Fibroblast of skin of back (primary cell): ENCODE measurements at places on chromosomes 4 and X.
A peak's percentile ranks its signal among the peaks of the same experiment; 100 is the strongest.

- no peak for DNase-seq
Measured at GRCh38 chr4:81494031-81494431, 22.3 kb upstream of the RASGEF1B start.

GRCh38 chr4:45062935-45063545 lies 336.7 kb upstream of the GNPDA2 start:
- no peak for DNase-seq

- DNase-seq = no peak
Measured at GRCh38 chr4:37469286-37469685, 216.9 kb downstream of the RELL1 start.

GRCh38 chrX:71143508-71143907 lies 1.1 kb upstream of the NLGN3 start:
- DNase-seq = no peak

DNA sequence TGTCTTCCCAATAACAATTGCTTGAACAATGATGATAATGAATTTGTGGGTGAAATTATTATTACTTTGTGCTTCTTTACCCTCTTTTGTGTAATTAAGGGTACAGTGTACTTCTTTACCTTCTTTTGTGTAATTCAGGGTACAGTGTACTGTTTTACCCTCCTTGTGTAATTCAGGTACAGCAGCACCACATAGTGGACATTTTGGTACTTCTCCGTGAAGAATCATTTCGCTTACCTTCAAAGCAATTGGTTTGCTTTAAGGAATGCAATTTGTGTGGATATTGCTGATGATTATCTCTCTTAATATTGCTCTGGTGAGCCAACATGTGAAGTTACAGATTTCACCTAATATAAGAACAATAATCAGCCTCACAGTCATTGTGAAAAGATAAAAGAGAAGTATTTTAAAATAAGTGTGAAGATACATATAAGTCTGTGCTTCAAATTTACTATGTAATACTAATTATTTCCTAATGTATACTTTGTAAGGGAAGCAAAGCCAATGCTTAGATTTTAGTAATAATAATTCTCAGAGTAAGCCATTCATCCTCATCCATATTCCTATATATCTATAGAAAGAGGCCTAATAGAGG lies 27.2 kb upstream of the SEC24B start:
- DNase-seq = peak; percentile 60

DNA sequence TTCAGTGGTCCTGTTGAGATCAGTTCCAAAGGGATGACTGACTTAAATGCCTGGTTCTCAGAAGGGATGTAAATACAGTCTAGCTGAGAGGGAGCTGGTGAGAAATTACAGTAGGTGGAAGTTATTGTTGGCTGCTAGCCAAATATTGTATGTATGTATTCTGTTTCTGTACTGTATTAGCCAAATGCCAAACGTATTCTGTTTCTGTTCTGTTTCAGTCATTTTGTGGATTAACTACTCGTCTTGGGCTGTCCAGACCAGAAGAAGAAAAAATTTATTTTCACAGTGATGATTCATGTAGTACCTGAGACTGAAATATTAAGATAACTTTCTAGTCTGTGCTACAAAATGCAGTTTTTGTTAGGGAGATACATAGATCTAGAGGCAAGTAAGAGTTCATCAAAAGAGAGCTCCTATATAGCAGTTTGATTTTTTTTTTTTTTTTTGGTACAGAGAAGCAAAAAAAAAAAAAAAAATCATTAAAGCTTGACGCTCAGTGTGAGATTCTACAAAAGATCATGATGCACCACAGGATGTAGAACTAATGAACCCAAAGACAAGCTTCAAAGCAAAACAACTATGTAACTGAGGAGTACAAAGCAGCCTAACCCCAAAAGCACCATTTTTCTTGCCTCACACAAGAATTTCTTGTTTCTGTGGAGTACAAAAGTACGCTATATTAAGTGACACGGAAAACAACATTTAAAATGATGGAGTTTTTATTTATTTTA lies 54.8 kb downstream of the CASP6 start:
- peak; percentile 26 for DNase-seq

- DNase-seq = no peak
Measured at GRCh38 chrX:63418211-63418610, 67.1 kb upstream of the SPIN4 start.

DNA sequence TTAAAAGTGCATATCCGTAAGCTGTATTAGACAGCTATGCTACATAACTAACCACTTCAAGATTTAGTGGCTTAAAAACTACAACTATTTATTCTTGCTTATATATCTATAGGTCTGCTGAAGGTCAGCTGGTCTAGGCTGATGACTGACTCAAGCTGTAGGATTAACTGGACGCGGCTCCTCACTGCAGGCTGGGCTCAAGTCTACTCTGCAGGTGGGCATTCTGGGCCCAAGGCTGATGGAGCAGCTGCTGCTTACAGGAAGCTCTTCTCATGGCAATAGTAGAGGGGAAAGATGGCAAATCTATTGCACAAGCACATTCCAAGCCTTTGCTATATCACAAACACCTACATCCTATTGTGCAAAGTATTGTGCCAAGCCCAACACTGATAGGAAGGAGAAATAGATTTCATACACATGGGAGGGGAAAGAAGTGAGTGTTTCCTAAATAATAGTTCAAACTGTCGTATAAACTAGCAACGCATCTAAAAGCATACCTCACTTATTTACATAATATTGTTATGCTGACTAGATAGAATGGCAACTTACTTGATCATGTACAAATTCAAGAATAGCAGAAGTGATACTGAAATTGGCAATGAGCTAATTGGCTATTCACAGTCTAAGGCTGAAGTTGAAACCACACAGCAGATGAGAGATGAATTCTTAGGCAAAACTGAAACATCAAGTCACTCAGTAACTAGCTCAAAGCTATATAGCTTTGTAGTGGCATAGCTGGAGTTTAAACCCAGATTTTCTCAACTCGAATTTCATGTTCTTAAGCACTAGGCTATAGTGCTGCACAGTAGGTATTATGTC lies 263.8 kb downstream of the NKX6-1 start:
- no peak for DNase-seq

- no peak for DNase-seq
Measured at GRCh38 chrX:101369687-101370086, 16.3 kb downstream of the BTK start.

DNA sequence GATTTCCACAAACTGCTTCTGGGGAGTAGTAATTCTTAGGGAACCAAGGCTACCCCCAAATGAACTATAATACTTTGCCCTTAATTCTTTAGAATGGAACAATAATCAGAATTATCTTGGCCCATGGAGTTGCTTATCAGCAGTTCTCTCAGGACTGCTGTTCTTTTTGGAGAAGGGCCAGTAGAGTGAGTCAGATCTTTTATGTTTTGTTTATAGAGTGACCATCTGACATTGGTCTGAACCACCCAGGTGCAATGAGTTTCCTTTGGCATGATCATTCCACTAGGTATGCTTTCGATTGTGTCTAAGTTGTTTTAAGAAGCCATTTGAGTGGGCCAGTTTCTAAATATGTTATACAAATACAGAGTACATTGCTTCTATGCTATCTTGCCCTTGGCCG lies 31.8 kb downstream of the PRRG1 start:
- peak; percentile 56 for DNase-seq

DNA sequence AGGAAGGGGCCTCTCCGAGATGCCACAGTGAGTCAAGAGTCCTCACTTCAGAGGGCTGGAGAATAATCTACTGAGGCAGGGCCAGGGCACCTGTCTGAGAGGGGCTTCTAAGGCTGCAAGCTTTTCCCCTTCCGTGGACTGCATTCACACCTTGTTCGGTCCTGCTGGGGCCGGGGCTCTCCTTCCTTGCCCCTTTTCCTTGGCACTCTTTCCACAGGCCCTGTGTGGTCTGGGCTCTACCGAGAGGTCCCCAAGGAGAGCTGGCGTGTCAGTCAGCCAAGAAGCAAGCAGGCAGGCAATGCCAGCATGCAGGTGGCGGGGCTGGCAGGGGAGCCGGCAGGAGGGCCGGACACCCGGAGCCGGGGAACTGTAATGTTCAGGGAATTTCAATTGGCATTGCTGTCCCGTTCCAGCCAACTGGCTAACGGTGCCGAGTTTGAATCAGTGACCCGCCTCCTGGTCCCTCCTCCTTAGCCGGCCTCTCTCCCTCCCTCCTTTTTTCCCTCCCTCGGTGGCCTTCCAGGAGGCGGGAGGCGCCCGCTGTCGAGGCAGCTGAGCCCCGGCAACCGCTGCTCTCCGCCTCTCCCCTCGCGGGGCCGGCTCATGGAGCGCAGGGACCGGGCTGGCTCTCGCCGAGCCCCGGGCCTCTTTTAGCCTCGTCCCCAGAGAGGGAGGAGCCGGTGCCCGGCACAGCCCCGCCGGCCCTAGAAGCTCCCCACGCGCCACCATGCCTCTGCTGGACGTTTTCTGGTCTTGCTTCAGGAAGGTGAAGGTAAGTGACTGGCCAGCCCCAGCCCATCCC lies at the start of gene STARD8:
Gene STARD8 (plus strand): TSS at position 511 of the 802 bp plus-strand sequence. CDS start 217 bp downstream, at position 728.
- peak; percentile 54 for DNase-seq
